T-helper 2 cell (primary cell): ENCODE measurements at places on chromosomes 2 and 18.

GRCh38 chr2:36700311-36700710 is 3.8 kb downstream of the VIT start:
- DNase-seq, result no peak

GRCh38 chr2:159711562-159712142 is 654 bp upstream of the MARCHF7 start:
- no peak for DNase-seq

- DNase-seq, result no peak
Observed at GRCh38 chr2:100965596-100965995, 36.5 kb upstream of the RPL31 start.

- no peak for DNase-seq
Observed at GRCh38 chr2:210562091-210562490, 5.7 kb downstream of the CPS1 start.

GRCh38 chr2:68420254-68420910 is 46.7 kb downstream of the FBXO48 start:
- DNase-seq, result no peak

DNA sequence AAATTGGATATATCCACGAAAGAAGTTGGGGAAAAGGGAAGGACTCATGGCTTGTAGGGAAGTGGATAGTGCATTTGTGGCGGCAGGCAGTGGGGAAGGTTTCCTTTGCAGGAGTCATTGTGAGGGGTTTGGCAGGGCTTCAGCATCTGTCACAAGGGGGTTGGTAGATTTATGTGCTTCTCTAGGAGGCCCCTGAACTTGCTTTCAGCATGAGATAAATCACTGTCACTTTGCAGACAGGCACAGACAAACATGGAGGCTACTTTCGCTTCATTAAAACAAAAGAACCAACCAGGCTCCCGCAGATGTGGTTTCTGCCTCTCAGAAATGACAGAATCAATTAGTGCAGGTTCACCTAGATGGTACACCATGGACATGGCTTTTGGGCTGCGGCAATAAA is 340.7 kb downstream of the TGIF1 start:
- DNase-seq, result no peak

DNA sequence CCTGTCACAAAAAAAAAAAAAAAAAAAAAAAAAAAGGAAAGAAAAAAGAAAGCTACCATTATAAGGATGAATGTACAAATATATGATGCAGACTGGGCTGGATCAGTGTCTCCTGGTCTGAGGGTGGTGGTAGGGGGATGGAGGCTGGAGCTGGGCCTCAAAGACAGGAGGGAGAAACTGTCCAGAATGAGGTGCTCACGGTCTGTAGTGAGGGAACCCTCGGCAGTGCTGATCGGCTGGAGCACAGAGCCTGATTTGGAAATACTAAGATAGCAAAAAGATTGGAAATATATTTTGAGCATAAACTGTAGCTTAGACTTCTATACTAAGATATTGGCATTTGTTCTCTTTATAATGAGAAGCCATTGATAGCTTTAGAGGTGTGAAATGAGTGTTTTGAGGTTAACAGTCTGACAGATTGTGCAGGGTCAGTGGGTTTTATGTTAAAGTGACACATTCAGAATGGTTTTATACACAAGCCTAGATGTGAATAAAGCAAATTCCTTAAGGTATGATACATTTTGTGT is 7.9 kb upstream of the SLC3A1 start:
- no peak for DNase-seq

DNA sequence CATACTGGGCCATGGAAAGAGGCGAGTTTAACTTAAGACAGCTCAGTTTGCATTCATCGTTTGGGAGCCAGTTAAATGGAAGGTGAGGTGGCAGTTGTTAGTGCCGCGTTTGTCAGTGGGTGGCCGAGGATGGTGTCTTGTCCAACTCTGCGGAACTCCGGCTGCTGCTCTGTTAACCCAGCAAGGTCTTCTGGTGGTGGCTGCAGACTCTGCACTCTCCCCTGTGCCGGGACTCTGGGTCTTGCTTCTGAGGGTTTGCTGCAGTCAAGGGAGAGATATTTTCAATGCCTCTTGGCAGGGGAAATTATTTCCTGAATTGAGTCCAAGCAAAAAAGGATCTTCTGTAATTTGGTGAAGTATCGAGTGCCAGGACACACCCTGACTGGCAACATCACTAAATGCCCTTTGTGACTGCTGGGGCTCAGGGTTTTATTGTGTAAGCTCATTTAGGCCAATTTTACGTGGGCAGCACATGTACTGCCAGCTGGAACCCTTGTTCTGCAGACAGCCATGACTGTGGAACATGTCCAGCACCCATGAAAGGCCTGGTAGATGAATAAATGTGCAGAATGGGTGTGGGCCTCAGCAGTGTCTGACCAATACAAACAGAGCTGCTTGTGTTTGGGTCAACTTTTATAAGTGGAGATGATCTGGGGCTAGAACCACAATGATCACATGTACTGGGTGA is 58.1 kb downstream of the IL1R2 start:
- no peak for DNase-seq

DNA sequence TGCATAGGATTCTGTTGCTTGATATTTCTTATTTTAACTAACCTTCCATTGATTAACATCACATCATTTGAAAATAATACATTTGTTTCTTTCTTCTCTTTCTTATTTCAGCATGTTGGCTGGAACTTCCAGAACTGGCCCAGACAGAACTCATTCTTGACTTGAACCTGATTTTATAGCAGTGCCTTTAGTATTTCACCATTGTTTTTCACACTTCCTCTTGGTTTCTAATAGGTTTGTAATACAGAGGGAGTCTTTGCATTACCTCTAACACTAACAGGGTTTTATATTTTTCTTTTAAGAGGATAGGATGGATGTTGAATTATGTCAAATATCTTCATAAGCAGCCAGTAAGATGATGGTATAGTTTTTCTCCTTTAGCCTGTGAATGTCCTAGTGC is 39.2 kb downstream of the SEMA4F start:
- no peak for DNase-seq

GRCh38 chr2:80499095-80499494 is 194.5 kb upstream of the LRRTM1 start:
- DNase-seq, result no peak

DNA sequence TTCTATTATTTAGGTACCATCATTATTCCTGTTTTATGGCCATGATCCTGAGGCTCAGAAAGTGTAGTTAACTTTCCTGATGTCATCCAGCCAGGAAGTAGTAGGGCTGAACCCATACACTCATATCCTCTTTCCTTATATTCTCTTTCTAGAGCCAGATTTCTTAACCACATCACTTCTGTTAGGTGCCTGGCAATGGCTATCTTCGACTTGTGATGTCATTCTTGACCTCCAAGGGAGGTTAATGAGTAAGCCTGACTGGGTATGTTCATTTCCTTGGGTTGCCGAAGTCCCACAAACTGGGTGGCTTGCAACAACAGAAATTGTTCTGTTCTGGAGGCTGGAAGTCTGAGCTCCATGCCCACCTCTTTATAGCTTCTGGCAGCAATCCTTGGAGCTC is 43.4 kb downstream of the ITGB6 start:
- DNase-seq, result no peak

DNA sequence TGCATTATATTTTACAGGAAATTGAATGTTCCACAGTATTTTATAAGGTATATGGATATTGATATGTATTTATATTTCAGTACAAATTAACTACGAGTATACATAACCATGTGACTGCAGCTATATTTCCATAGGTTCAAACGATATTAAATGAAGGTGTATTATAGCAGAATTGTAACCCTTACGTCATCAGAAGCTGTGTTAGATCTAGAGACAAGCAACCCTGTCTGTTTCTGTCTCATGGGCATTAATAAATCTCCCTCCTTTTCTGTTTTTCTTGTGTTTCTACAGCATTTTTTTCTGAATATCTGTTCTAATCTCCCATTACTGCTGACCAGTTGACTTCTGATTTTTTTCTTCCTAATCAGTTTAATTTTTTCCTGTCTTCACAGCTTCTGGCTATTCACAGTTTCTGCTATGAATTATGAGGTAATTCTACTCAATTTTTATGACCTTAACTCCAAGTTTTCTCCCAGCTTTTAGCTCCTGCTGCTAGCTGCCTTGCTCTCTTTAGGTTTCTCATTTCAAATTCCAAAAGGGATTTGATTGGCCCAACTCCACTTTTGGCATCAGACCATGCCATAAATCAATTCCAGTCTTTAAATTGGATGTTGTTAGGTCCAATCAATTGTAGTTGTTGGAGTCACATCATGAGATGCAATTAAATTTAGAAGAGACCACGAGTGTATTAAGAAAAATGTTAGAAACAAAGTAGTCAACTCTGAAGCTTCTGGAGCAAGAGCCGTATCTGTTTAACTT is 277.5 kb upstream of the ZSWIM2 start:
- DNase-seq, result no peak

DNA sequence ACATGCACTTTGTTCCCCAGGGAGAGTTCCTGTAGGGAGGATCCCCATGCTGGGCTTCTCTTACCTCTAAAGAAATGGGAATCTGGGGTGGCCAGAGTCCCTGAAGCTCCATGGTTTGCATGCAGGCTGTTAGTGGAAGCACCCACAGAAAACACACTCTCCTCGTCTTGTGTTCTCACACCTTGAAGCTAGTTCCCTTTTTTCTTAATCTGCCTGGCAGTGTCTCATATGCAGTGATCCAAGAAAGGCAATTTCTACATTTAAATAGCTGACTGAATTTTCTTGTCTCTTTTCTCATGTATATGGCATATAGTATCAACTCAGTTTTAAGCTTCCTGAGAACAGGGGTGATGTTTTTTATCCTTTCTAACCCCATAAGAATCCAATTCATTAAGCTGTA is 65.0 kb downstream of the LINC00305 start:
- no peak for DNase-seq

- DNase-seq, result no peak
Observed at GRCh38 chr2:237276716-237277490, 137.1 kb downstream of the COL6A3 start.

- DNase-seq, result no peak
Observed at GRCh38 chr18:2984091-2984490, 28.9 kb downstream of the LPIN2 start.

DNA sequence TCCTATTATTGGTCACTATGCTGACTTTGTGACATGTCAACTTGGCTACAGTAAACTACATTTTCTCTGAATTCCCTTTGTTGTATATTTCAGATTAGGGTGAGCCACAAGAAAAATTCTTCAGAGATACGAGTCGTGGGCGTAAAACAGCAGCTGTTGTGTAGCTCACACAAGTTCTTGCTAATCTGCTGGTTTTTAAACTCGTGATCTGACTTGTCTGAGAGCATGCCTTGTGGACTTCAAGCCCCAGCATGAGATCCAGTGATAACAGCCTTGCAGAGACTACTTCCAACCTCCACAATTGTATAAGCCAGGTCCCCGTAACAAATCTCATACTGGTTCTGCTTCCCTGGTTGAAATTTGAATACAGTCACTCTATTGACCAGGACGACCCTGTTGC is 259.8 kb upstream of the LYPD1 start:
- no peak for DNase-seq

- no peak for DNase-seq
Observed at GRCh38 chr2:9707611-9708160, 76.9 kb upstream of the YWHAQ start.

DNA sequence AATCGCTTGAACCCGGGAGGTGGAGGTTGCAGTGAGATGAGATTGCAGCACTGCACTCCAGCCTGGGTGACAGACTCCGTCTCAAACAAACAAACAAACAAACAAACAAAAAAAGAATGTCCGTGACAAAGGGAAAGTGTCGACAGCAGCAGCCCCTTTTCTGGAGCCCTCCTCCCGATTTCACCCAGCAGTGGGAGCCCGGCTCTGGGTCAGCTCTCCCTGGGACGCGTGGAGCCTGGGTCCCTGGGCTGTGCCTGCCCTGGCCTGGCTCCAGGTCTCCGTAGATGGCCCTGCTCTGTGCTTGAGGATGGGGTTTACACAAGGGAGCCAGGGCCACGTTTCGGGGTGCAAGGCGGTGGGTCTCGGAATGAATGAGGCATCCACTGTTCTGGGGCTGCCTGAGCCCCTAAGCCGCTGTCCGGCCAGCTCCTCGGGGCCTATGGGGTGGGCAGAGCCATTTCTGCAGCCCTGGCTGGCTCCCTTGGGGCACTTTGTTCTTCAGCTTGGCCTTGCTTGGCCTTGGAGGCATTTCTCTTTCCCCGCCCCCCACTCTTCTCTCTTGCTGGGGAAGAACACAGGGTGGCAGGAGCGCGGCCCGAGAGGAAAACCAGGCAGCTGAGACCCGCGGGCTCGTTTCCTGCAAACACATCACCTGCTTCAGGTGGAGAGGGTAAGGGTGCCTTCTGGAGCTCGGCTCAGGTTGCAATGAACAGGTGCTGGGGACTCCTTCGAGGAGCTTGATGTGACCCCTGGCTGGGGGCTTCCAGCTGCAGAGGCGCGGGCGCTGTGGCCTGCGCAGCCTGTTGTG is 29.1 kb downstream of the RTP5 start:
- no peak for DNase-seq

DNA sequence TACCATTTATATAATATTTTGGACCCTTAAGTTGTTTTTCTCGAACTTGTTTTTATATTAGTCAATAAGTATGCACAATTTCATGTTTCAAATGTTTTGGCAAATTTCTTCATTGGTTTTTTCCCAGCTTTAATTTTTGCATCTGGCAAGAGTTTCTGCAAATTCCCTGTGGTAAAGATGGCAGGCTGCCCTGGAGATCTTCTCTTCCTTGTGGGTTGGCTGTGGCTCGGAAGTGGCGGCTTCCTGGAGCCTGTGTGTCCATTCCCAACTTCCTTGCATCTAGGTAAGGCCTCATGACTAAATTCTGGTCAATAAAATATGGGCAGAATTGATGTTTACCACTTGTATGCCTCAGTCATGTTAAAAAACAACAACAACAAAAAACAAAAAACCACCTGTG is 818.6 kb downstream of the EPHA4 start:
- DNase-seq, result no peak

GRCh38 chr2:113127646-113128570 is 510 bp downstream of the IL1RN start:
- no peak for DNase-seq

GRCh38 chr2:104595576-104595975 is 258.3 kb upstream of the POU3F3 start:
- no peak for DNase-seq

GRCh38 chr18:47403317-47403716 is 151.9 kb upstream of the SKOR2 start:
- no peak for DNase-seq

DNA sequence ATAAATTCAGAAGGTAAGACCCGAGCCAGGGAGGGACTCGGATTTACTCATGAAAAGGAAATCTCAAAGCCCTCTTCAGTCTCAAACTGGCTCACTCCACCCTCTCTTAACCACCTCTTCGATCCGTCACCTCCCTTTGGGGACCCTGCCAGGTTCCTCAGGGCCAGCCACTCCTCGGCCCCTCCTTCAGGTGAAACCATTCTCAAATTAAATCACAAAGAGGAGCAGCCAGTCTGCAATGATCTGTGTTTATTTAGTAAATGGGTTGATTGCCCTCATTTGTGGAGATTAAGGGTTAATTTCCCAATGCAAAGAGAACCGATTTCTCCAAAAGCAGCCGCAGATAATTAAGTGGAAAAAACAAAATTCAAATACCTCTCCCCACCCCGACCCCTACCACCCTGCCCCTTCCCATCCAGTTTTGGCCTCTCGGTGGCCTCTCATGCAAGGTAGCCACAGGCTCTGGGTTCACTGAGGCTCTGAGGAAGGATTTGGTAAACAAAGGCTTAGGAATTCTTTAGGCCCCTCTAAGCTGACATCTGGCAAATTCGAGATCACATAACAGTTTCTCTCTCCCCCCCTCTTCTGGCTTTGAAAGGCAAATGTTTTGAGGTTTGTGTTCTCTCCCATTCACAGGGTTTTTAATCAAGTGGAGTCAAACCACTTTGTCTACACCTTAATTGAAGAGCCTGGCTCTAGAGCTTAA is 10.3 kb upstream of the FZD7 start:
- no peak for DNase-seq

GRCh38 chr2:136020831-136021230 is 35.4 kb upstream of the DARS1 start:
- DNase-seq, result no peak

- DNase-seq, result no peak
Observed at GRCh38 chr18:37309059-37309458, 256.5 kb downstream of the CELF4 start.
